Stimulated activated CD8-positive, alpha-beta memory T cell treated with anti-CD3 and anti-CD28 coated beads, Interleukin-15, amount 100 ng/mL, for 4 hours (primary cell): ENCODE measurements at places on chromosomes 2 and 18.

DNA sequence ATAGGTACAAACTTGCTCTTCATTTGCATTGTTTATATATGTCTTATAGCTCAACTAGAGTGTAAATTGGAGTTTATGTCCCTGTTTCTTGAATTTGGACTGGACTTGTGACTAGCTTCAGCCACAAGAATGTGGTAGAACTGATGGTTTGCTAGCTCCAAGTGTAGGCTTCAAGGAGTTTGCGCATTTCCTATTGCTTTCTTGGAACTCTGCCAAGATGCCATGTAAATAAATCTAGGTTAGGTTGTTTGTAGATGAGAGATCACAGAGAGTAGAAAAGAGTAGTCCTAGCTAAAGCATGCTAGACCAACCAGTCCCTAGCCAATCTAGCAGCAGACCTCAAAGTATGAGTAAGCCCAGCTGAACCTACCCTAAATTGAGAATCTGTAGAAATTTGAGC, 183.0 kb upstream of the CYP26B1 start:
- no peak for DNase-seq

- no peak for DNase-seq
Observed at GRCh38 chr18:60191926-60192325, 180.6 kb downstream of the MC4R start.

- DNase-seq: no peak
Observed at GRCh38 chr2:230069402-230069801, 678 bp upstream of the SLC16A14 start.

DNA sequence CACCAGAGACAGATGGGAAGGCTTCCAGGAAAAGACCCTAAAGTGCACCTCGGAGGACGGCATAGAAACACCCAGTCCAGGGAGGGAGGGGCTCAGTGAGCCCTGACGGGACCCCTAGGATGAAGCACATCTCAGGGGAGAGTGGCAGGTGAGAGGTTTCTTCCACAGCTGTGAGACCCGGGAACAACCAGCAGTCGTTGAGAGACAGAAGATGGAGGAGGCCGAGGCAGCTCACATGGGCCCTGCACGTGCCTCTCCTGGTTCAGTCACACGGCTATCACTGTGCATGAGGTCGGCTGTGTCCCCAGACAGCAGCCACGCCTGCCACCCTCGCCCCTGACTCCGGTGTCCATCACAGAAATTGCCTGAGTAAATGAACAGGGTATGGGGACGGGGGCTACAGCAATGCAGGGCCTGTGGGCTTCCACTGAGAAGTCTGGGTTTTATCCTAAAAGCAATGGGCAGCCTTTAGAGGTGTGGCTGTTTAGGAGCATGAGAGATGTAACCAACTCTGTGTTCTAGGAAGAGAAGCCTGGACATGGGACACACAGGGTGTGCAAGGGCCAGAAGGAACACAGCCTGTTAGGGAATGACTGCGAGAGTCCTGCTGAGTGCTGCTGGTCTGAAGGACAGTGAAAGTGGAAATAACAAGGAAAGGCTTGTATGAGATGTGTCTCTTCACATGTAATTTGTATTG, 102.0 kb downstream of the TMEM18 start:
- no peak for DNase-seq

DNA sequence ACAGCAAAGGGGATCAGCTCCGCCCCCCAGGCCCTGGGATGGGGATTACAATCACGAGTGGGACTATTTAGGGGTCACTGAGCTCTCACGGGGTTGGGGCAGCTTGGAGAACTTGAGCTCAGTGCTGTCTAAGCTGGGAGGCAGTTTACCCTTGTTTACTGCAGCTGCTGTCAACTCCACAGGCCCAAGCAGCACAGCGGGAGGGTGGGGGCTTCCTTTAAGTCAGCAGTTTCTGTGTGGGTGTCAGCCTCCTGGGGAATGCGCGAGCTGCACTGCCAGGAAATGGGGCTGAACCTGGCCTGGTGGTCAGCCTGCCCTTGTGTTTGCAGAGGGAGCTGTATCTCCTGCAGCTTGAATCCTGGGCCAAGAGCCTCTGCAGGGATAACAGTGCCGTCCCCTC, 29.8 kb downstream of the TOGARAM2 start:
- no peak for DNase-seq

GRCh38 chr2:17557596-17557995, 17.1 kb downstream of the VSNL1 start:
- no peak for DNase-seq

- no peak for DNase-seq
Observed at GRCh38 chr18:6414118-6414722, 491 bp downstream of the L3MBTL4 start.

- DNase-seq: no peak
Observed at GRCh38 chr2:75596784-75597183, 36.0 kb upstream of the EVA1A start.

- DNase-seq: no peak
Observed at GRCh38 chr2:226898121-226898520, 62.3 kb downstream of the RHBDD1 start.

GRCh38 chr2:58479535-58480140, 238.5 kb upstream of the FANCL start:
- no peak for DNase-seq

GRCh38 chr2:105384861-105385260, 14.0 kb downstream of the FHL2 start:
- no peak for DNase-seq

DNA sequence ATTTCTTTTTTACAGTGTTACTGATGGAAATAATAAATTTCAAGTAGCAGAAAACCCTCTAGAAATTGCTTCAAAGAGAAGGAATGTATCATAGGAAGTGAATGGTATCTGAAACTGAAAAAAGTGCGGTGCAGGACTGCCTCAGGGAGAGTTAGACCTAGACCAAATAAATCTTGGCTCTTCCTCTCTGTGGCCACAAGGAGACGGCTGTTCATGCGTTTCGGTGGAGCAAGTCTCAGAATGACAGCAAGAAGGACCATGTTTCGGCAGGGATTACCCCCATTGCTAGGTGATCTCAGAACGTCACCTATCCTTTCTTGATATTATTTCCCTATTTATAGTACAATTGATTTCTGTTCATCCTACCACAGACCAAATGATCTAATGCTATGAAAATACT, 522.3 kb downstream of the SOX11 start:
- no peak for DNase-seq

GRCh38 chr2:237616373-237616733, 11.0 kb upstream of the LRRFIP1 start:
- DNase-seq: no peak

GRCh38 chr2:84939426-84940087, 31.4 kb upstream of the KCMF1 start:
- peak; percentile 63 for DNase-seq

GRCh38 chr2:220891405-220891804, 680.7 kb downstream of the EPHA4 start:
- DNase-seq: no peak

GRCh38 chr18:34650121-34650545, 60.0 kb upstream of the DTNA start:
- no peak for DNase-seq
